ENCODE measurements at places on chromosomes 7 and 10.

DNA sequence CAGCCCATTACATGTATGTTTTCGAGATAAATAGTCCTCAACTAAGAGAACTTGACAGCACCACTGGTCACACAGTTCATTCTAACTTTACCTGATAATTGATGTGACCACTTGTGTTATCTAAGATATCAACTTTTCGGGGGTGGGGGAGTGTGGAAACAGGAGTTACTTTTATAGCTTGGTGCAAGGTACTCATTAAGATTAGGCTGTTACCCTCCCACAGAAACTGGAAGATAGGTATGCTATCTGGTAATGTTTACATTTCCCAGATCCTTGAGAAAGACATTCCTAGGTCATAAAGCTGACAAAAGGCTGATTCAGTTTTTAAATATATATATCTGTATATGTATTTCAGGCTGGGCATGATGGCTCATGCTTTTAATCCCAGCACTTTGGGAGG, 11.1 kb downstream of the ERVW-1 start:
- no peak for DNase-seq

GRCh38 chr7:90771281-90771680, 175.2 kb downstream of the CDK14 start:
- no peak for DNase-seq

DNA sequence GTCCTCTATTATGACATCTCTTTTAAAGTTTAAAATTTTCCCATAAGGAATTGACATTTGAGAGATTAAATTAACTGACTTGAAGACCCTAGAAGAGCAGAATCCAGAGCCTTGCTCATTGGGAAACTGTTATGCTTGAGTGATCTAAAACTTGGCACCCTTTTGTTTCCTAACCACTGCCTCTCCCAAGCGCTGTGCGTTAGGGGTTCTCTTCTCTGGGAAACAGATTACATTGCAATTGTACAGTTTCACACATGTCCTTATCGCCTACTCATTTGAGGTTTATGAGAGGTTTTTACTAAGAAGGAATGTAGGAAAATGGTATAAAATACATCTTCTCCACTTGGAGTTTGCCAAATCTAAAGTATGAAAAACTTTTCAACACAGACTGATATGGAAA, 126.8 kb upstream of the AMPH start:
- no peak for DNase-seq

DNA sequence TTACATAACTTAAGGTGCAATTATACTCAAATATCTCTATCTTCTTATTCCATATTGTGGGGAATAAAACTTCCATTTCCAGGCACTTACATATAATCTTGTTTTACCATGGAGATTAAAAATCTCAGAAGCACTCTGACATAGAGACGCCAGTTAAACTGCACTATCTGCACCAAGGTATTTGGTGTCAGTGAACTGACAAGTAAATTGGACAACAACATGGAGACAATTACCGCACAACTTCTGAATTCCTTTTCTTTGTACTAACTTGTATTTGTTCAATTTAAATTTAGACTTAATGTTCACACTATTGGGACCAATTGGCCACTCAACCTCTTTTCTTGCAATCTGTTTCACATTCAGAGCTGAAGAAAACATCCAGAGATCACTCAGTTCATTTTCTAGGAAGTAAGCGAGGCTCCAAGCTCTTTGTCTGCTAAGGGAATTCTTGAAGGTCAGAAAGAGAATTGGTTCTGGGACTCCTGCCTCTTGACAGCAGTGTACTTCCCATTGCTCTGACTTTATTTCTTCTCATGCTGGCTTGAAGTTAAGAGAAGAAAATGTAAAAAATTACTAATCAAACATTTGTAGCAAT, 184.7 kb downstream of the CHCHD3 start:
- no peak for DNase-seq

GRCh38 chr10:122298598-122299301, 27.7 kb downstream of the BTBD16 start:
- DNase-seq: peak; percentile 74

DNA sequence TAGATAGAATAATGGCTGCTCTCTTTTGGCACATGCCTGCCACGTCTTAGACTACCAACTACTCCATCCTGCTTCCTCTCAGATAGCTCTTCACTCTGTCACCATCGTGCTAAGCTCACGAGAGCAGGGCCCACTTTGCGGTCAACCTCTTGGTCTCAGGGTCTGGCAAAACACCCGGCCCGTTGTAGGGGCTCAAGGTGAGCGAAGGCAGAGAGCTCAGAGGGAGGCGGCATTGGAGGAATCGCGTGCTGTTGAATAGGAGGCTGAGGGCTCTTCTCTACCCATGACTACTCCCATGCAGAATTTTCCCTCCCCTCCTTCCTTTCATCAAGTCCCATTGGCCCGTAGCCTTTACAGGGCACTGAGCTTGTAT, 100.9 kb upstream of the DDC start:
- no peak for DNase-seq

GRCh38 chr10:69464801-69465401, 13.6 kb downstream of the TSPAN15 start:
- no peak for DNase-seq

DNA sequence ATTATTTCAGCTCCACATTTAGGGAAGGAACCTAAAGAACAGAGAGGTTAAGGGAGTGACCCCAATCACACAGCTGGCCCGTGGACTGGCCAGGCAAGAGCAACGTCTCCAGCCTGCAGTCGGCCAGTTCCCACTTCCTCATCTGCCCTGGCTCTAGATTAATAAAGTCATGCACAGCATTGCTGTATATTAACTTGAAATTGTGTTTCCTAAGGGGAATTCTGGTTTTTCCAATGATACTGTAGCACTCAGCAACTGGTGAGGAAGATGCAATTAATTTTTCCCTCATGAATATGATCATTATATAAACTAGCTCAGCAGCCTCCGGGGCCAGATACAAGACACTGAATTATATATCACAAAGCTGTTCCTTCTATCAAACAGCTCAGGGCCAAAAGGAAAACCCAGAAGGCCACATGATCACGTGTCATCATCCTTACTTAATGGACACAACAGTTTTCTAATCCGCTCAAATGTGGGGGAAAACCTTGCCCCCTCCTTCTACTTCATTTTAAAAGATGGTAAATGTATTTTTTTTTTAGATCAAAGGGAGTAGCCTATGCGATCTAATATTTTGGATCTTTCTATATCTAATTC, 295.3 kb upstream of the PRKCQ start:
- no peak for DNase-seq

- DNase-seq: no peak
Observed at GRCh38 chr10:16944402-16944801, 127.2 kb upstream of the RSU1 start.

- no peak for DNase-seq
Observed at GRCh38 chr10:42952349-42952748, 124.5 kb upstream of the RET start.

DNA sequence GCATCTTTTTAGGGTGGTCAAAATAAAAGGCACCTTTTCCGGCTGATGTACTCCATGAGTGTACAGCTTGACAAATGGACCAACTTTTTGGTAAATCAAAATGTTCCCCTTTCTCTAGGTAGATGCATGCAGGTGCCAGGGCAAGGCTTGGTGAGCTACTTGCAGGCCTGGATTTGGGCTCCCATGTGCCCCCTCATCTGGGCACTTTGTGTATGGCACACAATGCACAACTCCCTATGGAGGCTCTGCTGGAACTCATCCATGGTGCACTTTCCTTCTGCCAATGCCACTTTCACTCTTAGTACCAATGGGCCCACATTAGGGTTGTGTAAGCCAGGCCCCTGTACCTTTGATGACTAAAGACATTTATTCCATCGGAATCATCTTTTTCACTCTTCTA, 300.8 kb downstream of the SDHAF3 start:
- no peak for DNase-seq

GRCh38 chr7:155928583-155928982, 116.3 kb upstream of the SHH start:
- DNase-seq: no peak

DNA sequence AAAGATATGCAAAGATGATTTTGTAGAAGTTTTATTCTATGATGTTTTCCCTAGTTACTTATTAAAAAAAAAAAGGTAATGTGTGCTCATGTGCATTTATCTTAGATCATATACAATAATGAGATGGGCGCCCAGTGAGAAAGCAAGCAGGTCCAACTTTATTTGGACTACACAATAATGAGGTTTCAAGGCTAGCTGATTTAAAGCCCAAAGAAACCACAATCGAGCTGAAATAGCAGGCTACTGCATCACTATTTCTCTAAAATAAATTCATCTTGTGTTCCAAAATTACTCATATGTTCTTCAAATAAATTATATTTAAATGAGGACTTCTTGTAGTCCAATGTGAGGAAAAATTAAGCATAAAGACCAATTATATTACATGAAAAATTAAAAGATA, 110.1 kb downstream of the JMJD1C start:
- no peak for DNase-seq

- DNase-seq: no peak
Observed at GRCh38 chr7:22676385-22676784, 50.6 kb upstream of the IL6 start.

- no peak for DNase-seq
Observed at GRCh38 chr7:109062798-109063197, 493.1 kb downstream of the DNAJB9 start.

DNA sequence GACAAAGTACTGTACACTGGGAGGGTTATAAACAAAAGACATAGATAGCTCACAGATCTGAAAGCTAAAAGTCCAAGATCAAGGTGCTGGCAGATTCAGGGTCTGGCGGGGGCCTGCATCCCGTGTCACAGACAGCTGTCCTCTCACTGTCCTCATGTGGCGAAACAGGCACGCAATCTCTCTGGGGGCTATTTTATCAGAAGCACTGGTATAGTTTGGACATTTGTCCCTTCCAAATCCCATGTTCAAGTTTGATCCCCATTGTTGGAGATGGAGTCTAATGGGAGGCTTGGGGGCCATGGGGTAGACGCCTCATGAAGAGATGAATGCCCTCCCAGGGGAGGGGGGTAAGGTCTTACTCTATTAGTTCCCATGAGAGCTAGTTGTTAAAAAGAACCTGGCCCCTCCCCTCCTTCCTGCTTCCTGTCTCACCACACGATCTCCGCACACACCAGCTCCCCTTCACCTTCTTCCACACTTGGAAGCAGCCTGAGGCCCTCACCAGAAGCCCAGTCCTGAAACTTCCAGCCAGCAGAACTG, 72.5 kb upstream of the UCN3 start:
- no peak for DNase-seq

GRCh38 chr7:36287371-36288241, 102.1 kb upstream of the ANLN start:
- peak; percentile 45 for DNase-seq

GRCh38 chr10:13893926-13894325, 307.2 kb downstream of the PRPF18 start:
- no peak for DNase-seq

GRCh38 chr10:43901744-43902504, 253.2 kb upstream of the ZNF32 start:
- DNase-seq: no peak

- no peak for DNase-seq
Observed at GRCh38 chr10:59258890-59259289, 82.4 kb downstream of the PHYHIPL start.

GRCh38 chr7:3244241-3244814, 56.7 kb upstream of the SDK1 start:
- DNase-seq: no peak

DNA sequence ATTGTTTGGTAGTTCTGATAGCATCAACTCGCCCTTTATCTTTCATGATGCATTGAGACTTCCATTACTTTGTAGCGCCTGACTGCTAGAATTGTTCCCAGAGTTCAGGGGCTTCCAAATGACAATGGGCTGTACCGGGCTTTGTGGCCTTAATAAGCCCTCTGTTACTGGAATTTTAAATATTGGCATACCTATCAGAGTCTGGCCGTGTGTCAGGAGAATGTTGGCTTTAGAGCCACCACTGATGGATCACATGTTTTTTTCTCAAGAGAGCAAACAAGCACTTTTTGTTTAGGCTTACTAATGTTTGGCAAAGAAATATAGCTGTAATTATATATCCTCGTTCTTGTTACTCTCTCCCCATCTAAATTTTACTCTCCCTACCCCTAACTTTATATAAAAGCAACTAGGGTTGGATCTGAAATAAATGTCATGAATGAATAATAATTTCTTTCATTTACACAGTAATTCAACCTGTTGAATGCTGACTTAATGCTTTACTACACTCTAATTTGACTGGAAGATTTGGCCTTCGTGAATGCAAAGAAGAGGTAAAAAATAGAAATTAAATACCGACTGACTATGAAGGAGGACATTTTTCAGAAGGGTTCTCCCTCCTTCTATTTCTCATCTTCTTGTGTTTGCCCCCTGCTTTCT, 396.7 kb downstream of the AUTS2 start:
- DNase-seq: no peak

DNA sequence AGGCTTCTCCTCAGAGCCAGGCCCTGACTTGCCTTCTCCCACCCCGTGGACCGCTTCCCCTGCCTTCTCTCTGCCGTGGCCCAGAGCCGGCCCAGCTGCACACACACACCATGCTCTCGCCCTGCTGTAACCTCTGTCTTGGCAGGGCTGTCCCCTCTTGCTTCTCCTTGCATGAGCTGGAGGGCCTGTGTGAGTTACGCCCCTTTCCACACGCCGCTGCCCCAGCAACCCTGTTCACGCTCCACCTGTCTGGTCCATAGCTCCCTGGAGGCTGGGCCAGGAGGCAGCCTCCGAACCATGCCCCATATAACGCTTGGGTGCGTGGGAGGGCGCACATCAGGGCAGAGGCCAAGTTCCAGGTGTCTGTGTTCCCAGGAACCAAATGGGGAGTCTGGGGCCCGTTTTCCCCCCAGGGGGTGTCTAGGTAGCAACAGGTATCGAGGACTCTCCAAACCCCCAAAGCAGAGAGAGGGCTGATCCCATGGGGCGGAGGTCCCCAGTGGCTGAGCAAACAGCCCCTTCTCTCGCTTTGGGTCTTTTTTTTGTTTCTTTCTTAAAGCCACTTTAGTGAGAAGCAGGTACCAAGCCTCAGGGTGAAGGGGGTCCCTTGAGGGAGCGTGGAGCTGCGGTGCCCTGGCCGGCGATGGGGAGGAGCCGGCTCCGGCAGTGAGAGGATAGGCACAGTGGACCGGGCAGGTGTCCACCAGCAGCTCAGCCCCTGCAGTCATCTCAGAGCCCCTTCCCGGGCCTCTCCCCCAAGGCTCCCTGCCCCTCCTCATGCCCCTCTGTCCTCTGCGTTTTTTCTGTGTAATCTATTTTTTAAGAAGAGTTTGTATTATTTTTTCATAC, 38.0 kb downstream of the LIMK1 start:
- DNase-seq: no peak

DNA sequence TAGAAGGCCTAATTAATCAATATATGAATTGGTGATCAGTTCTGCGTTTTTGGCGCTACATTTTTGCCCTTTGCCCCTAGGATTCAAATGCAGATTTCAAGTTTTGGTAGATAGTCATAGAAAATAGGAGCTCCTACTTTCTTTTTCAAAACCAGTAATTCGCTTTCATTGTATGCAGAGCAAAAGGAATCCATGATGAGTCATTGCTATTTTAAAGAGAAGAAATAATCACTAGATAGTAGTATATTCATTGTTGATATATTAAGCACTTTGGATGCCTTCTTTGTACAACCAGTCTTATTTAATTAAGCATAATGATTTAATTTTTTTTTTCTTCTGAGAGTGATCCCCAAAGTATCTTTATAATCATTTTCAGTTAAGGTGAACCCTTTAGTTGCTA, 50.3 kb downstream of the CSTF2T start:
- no peak for DNase-seq

- DNase-seq: no peak
Observed at GRCh38 chr10:61480208-61480607, 27.0 kb upstream of the TMEM26 start.
